Cortex of kidney (tissue), 1 donor: ENCODE measurements at places on chromosomes 4 and X.

GRCh38 chrX:132367984-132368383, 120.9 kb downstream of the MBNL3 start:
- no peak for DNase-seq

DNA sequence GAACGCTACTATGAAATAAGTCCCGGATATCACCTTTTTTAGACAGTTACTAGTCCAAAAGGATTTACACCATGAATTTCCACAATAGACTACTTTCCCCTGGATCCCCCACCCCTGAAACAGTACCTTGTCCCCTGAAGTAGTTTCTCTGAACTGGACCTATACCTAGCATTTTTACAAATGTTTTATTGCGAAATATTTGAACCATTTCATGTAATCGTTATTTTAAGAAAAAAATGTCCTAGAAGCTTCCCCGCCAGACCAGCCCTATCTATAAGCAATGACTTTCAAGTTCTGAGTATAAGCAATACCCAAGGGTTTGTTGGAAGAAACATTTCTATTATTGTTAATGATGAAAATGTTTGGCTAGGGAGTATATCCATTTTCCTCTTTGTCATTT, 517.8 kb upstream of the IGFBP7 start:
- no peak for DNase-seq

DNA sequence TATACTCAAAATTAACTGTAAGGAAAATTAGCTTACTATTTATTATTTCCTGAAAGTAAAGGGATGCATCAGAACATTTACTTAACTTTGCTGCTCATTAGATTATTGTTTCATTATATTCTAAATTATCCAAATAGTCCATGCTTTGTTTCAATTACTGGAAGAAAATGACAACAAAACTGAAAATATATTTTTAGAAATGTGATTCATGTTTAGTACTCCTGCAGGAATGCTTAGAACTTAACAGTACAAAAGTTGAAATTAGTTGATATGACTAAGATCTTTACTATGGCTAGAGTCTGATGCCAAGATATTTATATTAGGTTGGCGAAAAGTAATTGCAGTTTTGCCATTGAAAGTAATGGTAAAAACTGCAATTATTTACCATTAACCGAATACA, 660.5 kb upstream of the PABPC4L start:
- no peak for DNase-seq

DNA sequence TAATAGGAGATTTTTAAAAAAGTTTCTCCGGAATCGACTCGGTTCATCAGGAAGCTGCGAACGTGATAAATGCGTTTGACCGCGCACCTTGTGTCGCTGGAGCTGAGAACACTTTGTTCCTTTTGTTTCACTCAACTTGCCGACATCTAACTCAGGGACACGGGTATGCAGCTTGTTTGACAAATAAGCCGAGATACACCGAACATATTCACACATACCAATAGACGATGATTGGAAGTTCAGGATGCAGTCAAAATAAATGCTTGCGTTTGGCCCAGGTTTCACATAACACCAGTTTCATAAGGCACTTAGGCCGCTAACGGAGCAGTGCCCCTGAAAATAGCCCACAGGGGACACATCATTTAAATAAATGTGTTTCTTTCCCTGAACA, 932 bp upstream of the SHISA3 start:
- no peak for DNase-seq

- no peak for DNase-seq
These were observed 27.4 kb downstream of the PCGF3 start for GRCh38 chr4:732911-733630.

- DNase-seq, result no peak
These were observed 201.8 kb downstream of the SOWAHB start for GRCh38 chr4:76696109-76696508.

DNA sequence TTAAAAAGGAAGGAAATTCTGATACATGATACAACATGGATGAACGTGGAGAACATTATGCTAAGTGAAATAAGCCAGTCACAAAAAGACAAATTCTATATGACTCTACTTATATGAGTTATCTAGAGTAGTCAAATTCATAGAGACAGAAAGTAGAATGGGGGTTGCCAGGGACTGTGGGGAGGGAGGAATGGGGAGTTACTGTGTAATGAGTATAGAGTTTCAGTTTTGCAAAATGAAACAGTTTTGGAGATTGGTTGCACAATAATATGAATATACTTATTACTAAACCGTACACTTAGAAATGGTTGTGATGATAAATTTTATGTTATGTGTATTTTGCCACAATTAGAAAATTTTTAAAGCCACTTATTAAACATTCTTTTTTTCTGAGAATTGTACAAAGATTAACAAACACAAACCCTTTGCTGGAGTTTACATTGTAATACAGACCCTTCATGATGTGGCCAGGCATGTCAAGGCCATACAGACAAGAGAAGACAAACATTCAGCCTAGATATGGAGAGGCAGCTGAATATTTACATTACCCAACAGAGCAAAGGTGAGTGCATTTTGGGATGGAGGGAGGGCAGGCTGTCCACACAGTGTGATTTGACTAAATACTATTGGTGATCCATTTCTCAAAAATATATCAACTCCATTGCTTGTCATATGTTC, 21.2 kb upstream of the GPC3 start:
- DNase-seq, result no peak

GRCh38 chr4:1214101-1215095, 34.5 kb downstream of the CTBP1 start:
- no peak for DNase-seq

DNA sequence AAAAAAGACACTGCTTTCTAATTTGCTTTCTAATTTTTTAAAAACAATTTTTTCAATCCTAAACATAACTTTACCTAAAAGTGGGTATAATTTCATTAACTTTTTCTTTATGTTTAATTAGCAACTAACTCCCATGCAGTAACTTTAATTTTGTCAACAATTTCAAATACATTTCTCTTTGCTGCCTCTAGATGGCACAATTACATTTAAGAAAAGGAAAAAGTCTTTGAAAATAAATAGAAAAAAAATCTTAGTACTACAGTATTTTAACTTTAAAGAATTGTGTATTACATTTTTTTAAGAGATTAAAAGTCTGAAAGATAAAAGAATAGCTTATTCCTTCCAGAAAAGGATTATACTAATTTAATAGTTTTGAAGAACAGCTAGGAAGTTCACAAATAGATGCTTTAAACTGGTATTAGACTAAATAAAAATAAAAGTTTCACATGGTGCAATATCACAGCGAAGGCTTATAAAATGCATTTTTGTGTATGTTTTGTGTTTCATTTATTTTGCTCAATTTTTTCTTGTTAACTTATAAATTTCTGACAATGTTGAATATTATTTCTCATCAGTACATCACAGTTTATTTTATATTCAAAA, 105.1 kb downstream of the ADGRA3 start:
- DNase-seq, result no peak

DNA sequence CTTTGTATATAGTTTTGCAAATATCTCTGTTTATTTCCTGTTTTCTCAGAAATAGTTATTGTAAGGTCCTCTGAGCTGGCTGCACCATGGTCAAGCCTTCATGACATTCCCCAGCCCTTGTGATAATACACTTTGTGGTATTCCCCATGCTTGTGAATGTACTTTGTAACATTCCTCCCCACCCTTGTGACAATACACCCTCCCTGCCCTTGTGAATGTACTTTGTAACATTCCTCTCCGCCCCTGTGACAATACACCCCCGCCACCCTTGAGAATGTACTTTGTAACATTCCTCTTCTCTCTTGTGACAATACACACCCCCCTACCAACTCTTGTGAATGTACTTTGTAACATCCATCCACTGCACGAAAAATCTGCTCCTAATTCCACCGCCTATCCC, 530.7 kb downstream of the CENPC start:
- no peak for DNase-seq

DNA sequence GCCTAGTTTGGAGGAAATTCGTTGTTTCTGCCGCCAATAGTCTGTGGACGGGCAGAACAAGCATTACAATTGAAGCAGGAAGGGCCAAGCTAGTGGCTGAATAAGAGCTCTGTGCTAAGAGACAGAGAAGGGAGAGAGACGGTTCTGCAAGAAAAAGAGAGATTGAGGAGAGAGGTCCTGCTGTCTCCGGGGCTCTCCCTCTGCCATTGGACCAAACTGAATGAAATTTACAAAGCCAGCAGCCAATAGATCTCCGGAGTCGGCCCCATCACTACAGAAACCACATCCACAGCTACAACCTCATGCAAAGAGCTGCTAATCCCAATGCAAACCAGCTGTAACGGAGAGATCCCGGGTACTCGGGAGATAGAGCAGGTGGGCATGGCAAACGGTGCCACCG, at the start of gene NLGN4X:
TSS of gene NLGN4X (minus strand) at position 148 of the 400 bp plus-strand sequence. CDS start 77,401 bp downstream, outside the sequence.
- DNase-seq, result no peak

DNA sequence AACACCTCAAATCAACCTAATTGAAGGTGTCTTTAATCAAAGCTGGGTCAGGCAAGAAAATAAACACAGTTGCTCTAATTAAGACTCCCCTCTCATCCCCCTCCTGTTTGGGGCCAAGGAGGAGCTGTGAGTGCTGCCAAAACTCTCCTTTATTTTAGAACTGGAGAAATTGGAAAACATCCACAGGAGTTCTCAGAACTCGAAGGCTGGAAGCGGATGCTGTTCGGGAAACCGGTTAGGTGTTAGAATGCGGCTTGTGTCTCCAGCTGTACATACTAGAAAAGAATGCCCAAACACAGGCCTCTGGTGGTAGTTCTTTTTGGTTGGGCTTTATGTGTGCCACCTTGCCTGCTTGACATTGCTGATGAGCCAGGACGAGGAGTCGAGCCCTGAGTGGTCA, 118.2 kb downstream of the GPR143 start:
- no peak for DNase-seq

DNA sequence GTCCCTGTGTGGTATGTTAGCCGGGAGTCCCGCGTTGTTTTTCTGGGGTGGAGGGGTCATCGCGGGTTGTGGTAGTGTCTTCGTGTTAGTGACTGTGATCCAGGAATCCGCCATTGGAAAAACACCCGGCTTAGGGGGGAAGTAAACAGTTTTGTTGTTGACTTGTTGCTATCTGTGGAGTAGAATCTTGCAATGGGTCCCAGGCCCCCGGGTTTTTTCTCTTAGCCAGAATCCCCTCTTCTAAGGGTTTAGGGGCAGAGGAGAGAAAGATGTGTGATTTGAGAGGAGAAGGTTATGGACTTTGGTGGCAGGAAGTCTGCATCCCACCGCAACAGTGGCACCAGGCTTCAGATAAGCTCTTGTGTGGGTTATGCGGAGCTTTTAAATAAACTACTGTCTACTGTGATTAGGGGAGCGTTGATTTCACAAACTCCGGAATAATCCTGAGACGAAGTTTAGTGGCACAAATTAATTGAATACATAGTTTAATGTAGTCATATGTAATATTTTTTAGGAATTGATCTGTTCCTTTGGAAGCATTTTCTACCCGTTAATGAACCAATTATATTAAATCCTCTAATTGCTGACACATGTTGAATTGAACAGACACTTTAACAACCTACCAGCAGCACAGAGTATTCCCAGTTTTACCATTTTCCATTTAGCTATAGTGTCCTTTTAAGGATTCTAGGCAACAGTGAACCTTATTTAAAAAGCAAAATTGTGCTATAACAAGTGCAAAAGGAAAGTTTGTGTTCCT, 1.4 kb downstream of the DDX3X start:
- DNase-seq, result no peak

DNA sequence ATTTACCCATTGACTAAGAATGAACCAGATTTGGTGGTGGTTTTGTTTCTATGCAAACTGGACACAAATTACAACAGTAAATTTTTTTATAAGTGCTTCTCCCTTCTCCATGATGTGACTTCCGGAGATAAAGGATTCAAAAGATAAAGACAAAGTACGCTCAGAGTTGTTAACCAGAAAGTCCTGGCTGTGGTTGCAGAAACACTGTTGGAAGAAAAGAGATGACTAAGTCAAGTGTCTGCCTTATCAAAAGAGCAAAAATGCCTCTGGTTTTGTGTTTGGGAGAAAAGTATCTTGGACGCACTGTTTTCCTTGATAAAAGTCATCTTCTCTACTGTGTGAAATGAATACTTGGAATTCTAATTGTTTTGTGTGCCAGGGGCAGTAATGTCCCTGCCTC, 213.4 kb downstream of the GC start:
- no peak for DNase-seq

GRCh38 chrX:120299928-120300327, 11.3 kb downstream of the TMEM255A start:
- DNase-seq, result no peak

- no peak for DNase-seq
These were observed 226.7 kb downstream of the PALLD start for GRCh38 chr4:168723569-168723968.

DNA sequence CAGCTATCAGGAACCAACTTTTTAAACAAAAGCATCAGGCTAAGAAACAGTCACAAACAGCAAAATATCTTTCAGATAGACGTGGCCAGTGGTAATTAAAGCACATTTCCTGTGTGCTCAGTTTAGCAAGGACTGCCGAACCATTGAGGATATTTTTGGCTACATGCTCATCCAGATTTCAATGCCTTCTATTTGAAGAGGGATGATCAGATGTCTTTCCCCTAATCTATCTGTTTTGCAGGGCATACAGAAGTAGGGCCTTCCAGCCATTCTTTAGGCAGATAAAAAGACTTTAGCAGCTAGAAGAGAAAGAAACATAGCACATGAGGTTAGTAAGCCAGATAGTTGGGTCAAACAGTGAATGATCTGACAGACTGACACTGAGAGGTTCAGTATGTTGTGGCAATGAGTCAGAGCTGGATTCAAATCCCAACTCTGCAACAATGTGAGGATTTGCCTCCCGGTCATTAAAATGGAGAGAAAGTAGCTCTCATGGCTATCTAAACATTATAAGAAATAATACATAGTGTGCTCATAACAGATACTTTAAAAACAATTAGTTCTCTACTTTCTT, 100.0 kb upstream of the PRKG2 start:
- DNase-seq, result no peak

DNA sequence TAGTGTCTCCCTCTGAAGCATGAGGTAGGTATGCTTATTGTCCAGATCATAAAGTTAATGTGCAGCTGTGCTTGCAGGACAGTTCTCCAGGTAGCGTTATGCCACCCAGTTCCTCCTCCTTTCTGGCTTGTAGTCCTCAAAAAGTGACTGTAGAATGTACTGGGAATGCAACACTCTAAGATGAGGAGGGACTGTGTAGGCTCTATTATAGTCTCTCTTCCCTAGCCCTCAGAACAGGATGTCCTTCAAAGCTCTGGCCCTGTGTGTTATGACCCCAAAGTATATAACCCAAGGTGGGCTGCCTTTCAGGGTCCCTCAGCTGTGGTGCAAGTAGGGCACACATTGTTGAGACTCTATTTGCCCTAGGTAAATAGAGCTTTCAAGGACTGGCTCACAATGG, 20.8 kb upstream of the MANBA start:
- DNase-seq, result no peak

- no peak for DNase-seq
These were observed 71.4 kb upstream of the TRAM1L1 start for GRCh38 chr4:117156806-117157205.

DNA sequence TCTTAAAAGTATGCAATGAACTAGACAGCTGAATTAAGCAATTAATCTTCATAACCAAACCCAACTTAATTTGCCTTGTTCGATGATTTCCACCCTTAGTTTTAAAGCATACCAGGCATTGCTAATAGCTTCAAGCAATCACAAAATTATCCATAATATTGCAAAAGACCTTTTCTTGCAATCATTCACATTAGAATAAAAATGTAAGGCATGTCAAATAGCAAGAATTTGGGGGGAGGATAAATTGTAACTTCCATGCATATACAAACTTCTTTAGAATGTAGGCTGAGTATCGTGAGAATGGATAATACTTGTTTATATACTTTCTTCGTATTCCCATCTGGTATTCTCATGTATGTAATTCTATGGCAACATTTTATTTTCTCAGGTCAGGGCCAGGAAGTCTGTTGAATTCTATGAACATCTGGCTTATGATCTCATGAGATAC, 28.7 kb upstream of the BMP2K start:
- DNase-seq, result no peak

GRCh38 chr4:150321113-150321512, 242.9 kb downstream of the DCLK2 start:
- DNase-seq, result no peak
